ENCODE measurements at places on chromosomes 6 and 20. TPM values are rescaled to one million over a fixed set of nuclear protein-coding genes. Genes with fewer than 3 reads are reported as not detected.

DNA sequence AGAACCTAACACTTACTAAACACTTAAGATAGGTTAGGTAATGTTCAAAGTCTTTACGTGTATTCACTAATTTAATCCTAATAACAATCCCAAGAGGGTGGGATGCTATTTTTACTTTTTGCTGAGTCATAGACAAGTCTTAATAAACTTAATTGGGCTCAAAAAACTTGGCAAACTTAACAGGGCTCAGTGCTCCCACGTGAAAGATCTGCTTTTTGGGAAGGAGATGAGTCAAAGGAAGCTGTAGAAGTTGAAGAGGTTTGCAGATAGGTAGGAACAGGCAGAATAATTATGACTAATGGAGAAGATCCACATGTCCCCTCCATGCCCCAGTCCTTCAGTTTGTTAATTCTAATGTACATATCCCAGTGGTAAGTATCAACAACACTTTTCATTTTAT is 44.5 kb upstream of the STMND1 start:
- H3K4me3 ChIP-seq, result no peak overlapping the region
- peaks cover 2% of the 10 kb centered on the region for H3K27me3 ChIP-seq
- H3K27ac ChIP-seq, result no peak overlapping the region
- H3K4me1 ChIP-seq, result no peaks in the 10 kb centered on the region

DNA sequence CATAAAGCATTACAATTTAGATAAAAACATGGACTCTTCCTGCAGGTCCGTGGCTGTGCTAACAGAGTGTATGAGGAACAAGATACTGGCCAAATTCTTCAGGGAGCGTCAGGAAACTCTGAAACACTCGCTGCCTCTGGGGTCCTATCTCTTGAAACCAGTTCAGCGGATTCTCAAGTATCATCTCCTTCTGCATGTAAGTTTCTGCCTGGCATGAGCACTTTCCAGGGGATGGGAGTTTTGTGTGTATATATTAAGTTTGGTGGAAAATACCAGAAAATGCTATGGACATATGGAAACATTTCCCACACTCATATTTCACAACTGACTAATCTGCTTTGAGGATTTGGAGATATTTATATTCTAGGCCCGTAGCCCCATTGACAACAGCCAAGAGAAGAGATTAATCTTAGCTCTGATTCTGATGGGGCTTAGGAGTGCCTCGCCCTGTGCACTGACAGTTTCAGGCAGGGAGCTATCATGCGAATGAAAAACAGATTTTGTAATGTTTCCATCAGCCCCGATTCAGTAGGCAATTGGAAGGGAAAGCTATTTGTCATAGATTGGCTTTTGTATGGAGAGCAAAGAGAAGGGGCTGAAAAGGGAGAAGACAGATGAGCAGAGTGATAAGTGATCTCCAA is 64.7 kb upstream of the MTHFD1L start:
- no peak for DNase-seq
- peaks cover 4% of the 10 kb centered on the region for H3K27me3 ChIP-seq
- no peaks in the 10 kb centered on the region for H3K36me3 ChIP-seq
- H3K27ac ChIP-seq, result no peak overlapping the region
- no peak overlapping the region for H3K4me3 ChIP-seq
- H3K4me1 ChIP-seq, result no peaks in the 10 kb centered on the region

- peak; percentile 12 for DNase-seq
Measured at GRCh38 chr6:15994814-15995459, 133.9 kb upstream of the MYLIP start.

- H3K4me1 ChIP-seq, result no peaks in the 10 kb centered on the region
- H3K27ac ChIP-seq, result no peak overlapping the region
- H3K27me3 ChIP-seq, result peaks cover 2% of the 10 kb centered on the region
- no peak for DNase-seq
- H3K36me3 ChIP-seq, result no peaks in the 10 kb centered on the region
Measured at GRCh38 chr20:22762576-22763256, 178.3 kb upstream of the FOXA2 start.

DNA sequence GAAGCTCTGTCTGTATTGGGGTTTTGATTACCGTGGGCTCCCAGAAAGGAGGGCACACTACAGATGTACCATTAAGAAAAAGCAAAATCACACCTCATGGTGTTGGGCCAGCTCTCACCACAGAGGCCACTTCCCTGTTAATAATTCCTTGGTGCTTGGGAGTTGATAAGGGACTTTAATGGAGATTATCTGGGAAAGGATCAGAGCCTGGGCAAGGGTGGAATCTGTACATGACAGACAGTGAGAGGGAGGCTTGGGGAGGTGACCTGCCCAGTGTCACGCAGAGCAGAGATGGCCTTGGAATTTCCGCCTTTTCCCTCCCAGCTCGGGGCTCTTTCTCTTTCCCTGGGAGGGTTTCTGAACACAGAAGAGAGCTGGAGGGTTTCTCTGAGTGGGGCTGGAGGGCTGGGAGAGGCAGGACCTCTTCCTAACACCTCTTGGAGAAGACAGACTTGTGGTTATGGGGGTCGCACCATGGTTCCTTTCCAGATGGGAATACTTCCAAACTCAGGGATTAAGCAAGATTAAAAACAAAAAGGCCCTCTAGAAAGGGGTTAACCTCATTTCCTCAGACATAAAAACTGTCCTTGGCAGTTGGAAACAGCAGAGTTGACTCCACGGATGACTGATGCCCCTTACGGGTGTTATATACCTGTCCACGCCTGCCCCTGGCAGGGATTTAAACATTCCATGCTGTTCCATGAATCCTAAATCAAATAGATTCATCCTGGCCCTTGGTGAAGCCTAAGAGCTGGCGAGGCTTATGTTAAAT is 16.8 kb upstream of the KCNK16 start:
- H3K27me3 ChIP-seq, result peaks cover 2% of the 10 kb centered on the region
- peaks cover 49% of the 10 kb centered on the region for H3K4me1 ChIP-seq
- DNase-seq, result no peak
- H3K36me3 ChIP-seq, result no peaks in the 10 kb centered on the region
- no peak overlapping the region for H3K4me3 ChIP-seq
- H3K27ac ChIP-seq, result no peak overlapping the region

DNA sequence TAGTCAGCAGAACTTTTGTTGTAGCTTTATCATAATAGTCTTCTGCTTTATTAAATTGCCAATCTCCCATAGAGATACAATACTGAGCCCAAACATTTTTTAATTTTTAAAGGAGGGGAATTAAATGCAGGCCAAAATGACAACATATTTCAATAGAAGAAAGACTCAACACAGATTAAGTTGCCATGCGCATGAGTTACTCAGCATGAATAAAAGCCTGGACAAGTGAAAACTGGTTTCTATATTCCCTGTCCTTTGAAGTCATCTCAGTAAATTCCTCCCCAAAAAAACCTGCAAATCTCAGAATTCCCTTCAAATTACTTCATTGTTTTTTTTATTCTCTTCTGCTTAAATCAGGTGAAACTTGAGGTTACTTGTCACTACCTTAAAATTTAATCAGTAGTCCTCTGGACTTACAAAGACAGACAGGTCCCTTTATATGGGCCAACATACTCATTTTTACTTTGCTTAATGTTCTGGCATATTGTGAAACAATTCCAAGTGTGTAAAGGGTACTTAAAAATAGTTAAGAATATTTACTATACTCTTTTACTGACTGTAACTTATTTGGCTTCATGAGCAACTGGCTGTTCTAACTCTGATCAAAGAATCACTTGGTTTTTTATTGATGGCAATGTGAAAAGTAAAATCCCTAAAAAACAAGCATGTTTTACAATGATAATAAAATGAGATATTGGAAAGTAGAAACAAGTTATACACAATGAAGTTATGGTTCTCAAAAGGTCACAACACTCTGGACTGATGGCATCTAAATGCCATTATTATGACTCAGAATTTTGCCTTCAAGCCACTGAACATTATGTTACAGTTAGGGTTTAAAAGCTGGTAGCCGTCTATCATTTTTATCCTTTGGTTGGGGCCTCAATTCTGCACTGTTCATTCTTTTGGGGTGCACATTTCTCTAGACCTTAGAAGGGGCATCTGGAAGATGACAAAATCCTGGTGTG is 49.9 kb upstream of the COL21A1 start:
- no peaks in the 10 kb centered on the region for H3K36me3 ChIP-seq
- H3K27ac ChIP-seq, result no peak overlapping the region
- no peaks in the 10 kb centered on the region for H3K27me3 ChIP-seq
- H3K4me1 ChIP-seq, result no peaks in the 10 kb centered on the region

GRCh38 chr6:108127826-108128225 is 38.0 kb upstream of the NR2E1 start:
- H3K27me3 ChIP-seq, result peaks cover 11% of the 10 kb centered on the region
- H3K36me3 ChIP-seq, result no peaks in the 10 kb centered on the region
- no peak overlapping the region for H3K27ac ChIP-seq

DNA sequence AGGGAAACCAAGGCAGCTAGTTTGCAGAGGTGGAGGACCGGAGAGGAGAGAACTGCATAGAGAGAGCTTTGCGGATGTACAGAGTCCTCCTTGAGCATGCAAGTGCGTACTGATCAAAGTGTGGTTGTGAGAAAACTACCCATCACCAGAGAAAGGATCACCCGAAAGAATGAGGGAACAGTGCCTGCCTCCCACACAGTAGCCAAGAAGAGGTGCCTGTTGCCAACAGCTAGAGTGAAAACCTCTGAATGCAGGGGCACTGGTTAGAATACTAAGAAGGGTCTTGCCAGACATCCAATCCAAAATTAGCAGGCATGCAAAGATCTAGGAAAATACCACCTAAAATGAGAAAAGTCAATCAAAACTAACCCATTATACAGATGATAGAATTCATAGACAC is 166.6 kb upstream of the AKAP12 start:
- H3K4me1 ChIP-seq, result no peaks in the 10 kb centered on the region
- no peaks in the 10 kb centered on the region for H3K27me3 ChIP-seq
- no peaks in the 10 kb centered on the region for H3K36me3 ChIP-seq
- no peak overlapping the region for H3K27ac ChIP-seq
- DNase-seq, result no peak

DNA sequence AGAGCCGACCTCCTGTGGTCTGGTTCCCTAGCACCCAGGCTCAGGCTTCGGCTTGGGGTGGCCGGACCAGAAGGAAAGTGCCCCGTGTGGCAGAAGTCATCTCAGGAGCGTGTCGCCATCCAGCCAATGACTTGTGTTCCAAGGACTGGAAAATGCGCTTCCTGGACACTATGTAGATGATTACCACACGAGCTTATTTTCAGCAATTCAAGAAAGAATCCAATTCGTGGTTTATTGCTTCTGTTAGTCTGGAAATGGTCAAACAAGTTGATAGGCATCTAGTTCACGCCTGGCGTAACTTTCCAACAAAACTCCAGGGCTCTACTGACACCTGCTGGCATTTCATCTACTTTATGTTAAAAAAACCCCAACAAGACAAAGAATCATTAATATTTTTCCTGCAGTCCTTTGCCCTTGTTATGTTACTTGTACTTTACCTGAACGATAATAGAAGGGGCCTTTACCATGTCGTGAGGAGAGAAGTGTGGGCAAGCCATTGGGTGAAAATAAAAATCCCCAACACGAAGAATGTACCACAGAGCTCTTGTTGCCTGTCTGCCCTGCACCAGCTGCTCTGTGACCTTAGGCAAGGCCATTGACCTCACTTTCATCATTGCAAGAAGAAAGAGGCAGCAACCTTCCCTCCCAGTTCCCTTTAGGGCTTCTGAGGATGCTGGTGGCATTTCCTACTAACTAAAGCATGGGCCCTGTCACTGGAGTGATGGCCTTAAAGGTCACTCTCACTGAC is 154.7 kb upstream of the LAMP5 start:
- H3K4me3 ChIP-seq, result no peak overlapping the region
- no peaks in the 10 kb centered on the region for H3K4me1 ChIP-seq
- DNase-seq, result no peak
- H3K36me3 ChIP-seq, result no peaks in the 10 kb centered on the region

GRCh38 chr6:35429463-35429862 is 22.7 kb upstream of the FANCE start:
- no peak for DNase-seq
- peaks cover 11% of the 10 kb centered on the region for H3K36me3 ChIP-seq
- no peak overlapping the region for H3K27ac ChIP-seq
- no peak overlapping the region for H3K4me3 ChIP-seq
- no peaks in the 10 kb centered on the region for H3K4me1 ChIP-seq

DNA sequence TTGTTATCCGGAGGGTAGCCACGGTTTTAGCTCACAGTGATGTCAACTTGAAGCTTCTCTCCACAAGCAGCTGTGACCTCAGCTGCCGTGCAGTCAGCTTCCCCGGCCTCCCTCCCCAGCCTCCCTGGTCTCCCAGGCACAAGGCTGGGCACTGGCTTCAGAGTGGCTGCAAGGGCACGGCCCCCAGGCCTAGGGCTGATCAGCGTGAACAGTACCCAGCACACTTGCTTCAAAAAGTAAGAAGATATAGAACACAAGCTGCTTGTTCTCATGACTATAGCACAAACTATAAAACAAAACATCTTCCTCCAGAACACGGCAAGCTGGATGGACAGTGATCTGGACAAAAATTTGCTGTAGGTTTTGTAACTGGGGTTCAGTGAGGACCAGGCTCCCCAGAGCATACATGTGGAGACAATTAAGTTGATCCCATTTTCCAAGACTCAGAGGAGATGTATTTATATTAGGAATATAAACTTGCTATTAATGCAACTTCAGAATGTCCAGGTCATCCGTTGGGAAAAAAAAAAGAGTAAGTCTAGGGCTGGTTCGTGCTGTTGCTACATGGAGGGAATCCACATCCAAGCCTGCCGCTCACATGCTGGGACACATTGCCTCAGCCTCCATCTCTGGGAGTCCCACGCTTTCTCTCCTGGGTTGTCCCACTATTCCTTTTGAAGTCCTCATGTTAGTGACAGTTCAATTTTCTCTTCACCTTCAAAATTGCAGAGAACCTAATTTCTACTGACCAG is 199.4 kb upstream of the THBS2 start:
- no peak overlapping the region for H3K27ac ChIP-seq
- H3K27me3 ChIP-seq, result peaks cover 5% of the 10 kb centered on the region
- DNase-seq, result no peak
- H3K36me3 ChIP-seq, result no peaks in the 10 kb centered on the region
- no peaks in the 10 kb centered on the region for H3K4me1 ChIP-seq
- no peak overlapping the region for H3K4me3 ChIP-seq

GRCh38 chr6:37168811-37169495 is 999 bp upstream of the PIM1 start:
- H3K36me3 ChIP-seq, result peaks cover 29% of the 10 kb centered on the region
- DNase-seq, result no peak
- H3K4me1 ChIP-seq, result peaks cover 31% of the 10 kb centered on the region

DNA sequence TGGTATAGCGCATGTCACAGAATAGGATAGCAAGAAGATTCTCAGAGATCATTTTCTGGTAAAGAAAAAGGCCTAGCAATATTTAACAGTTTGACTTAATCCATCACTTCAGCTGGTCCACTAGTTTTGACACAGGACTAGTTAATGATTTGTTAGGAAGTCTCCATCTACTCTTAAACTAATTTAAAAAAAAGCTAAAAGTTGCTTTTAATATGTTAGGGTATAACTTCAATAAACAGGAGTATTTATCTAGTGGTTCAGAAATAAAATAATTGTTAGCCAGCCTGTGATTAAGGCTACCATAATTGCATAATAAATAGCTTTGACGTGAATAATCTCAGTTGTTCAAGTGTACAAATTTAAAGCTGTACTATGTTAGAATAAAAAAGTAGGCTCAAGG is 195.6 kb downstream of the FUT9 start:
- no peak for DNase-seq
- H3K4me1 ChIP-seq, result no peaks in the 10 kb centered on the region
- H3K36me3 ChIP-seq, result no peaks in the 10 kb centered on the region
- H3K4me3 ChIP-seq, result no peak overlapping the region
- H3K27ac ChIP-seq, result no peak overlapping the region

- H3K27ac ChIP-seq, result no peak overlapping the region
- no peak for DNase-seq
- no peaks in the 10 kb centered on the region for H3K36me3 ChIP-seq
- H3K4me1 ChIP-seq, result no peaks in the 10 kb centered on the region
- H3K4me3 ChIP-seq, result no peak overlapping the region
Measured at GRCh38 chr20:33337531-33338165, 54.6 kb downstream of the BPIFB1 start.

MCHR2 gene
- polyA plus RNA-seq, result not detected

SIRPB1 gene
- 0.50 TPM for polyA plus RNA-seq

FAXC gene
- polyA plus RNA-seq, result not detected

FAM120B gene
- 26.2 TPM for polyA plus RNA-seq

HAO1 gene
- not detected for polyA plus RNA-seq

BPIFA1 gene
- polyA plus RNA-seq, result not detected

MYLK4 gene
- 0.17 TPM for polyA plus RNA-seq
